ENCODE measurements at places on chromosomes 3 and 15.

DNA sequence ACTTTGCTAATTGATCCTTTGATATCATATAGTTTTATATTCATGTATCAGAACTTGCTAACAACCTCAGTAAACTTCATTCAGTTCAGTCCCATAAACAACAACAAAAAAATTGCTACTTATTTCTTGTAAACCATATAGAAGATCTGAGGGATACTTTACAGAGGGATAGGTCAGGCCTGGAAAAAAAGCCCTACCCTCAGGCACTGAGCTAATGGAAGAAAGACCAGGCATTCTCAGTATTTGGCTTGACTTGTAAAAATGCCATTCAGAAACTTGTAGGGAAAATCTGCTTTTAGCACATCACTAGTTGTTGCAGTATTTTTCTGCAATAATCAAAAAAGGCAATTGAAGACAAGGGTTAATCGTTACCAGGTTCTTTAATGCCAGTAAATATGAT lies 33.1 kb downstream of the ARMC8 start:
- no peak for DNase-seq

GRCh38 chr3:29914861-29915524 lies 634.1 kb downstream of the RBMS3 start:
- DNase-seq = no peak

DNA sequence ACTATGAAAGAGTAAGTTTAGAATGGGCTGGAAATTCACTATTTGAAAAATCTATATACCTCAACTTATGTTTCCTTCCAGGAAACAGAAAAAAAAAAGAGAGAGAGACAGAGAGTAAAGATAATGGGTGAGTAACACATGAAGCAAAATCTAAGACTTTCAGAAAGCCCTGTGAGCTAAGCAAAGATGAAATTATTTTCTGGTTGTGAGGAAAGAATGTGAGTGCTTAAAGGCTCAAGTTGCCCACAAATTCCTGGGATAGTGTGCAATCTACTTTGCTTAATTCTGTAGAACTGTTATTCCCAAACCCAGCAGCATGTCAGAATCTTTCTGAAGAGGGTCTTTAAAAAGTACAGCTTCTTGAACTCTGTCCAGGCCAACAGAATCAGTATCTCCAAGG lies 337.7 kb upstream of the AGTR1 start:
- no peak for DNase-seq

GRCh38 chr3:197466586-197467399 lies 89.0 kb downstream of the BDH1 start:
- no peak for DNase-seq

GRCh38 chr3:129793942-129794310 lies 99.6 kb downstream of the TMCC1 start:
- DNase-seq = no peak

All from NCI-H510A (cell line).